ENCODE measurements at places on chromosomes 1 and 21. TPM values are rescaled to one million over a fixed set of nuclear protein-coding genes. Genes with fewer than 3 reads are reported as not detected.
A peak's percentile ranks its signal among the peaks of the same experiment; 100 is the strongest.

- peak overlapping the region; percentile 98 for H3K27ac ChIP-seq
- H3K4me1 ChIP-seq: peaks cover 80% of the 10 kb centered on the region
- no peaks in the 10 kb centered on the region for H3K27me3 ChIP-seq
Observed at GRCh38 chr1:85321237-85321964, 45.0 kb upstream of the BCL10 start.

AMY2A gene
- total RNA-seq: not detected

ZNF593OS gene
- total RNA-seq: not detected

- H3K36me3 ChIP-seq: no peaks in the 10 kb centered on the region
- no peak overlapping the region for H3K27ac ChIP-seq
- H3K27me3 ChIP-seq: no peaks in the 10 kb centered on the region
- no peak for DNase-seq
Observed at GRCh38 chr1:164704954-164705353, 146.0 kb downstream of the PBX1 start.

EPHA8 gene
- not detected for total RNA-seq

FCGR1A gene
- not detected for total RNA-seq

GRCh38 chr1:145717833-145718232 lies 1.5 kb upstream of the CD160 start:
- H3K27me3 ChIP-seq: no peaks in the 10 kb centered on the region
- H3K27ac ChIP-seq: no peak overlapping the region

IGFN1 gene
- total RNA-seq: under 0.01 TPM

CLCA2 gene
- total RNA-seq: 5.3 TPM

GRCh38 chr1:6476483-6476882 lies 10.5 kb upstream of the TNFRSF25 start:
- no peaks in the 10 kb centered on the region for H3K27me3 ChIP-seq
- no peaks in the 10 kb centered on the region for H3K36me3 ChIP-seq
- H3K4me1 ChIP-seq: no peaks in the 10 kb centered on the region
- no peak for DNase-seq
- H3K27ac ChIP-seq: no peak overlapping the region
- no peak overlapping the region for H3K4me3 ChIP-seq

GRCh38 chr1:46396441-46397398 lies 2.6 kb downstream of the FAAH start:
- H3K27me3 ChIP-seq: peaks cover 32% of the 10 kb centered on the region
- H3K36me3 ChIP-seq: no peaks in the 10 kb centered on the region
- no peak overlapping the region for H3K4me3 ChIP-seq
- no peak overlapping the region for H3K27ac ChIP-seq
- peak; percentile 37 for DNase-seq
- H3K4me1 ChIP-seq: peaks cover 3% of the 10 kb centered on the region

DNA sequence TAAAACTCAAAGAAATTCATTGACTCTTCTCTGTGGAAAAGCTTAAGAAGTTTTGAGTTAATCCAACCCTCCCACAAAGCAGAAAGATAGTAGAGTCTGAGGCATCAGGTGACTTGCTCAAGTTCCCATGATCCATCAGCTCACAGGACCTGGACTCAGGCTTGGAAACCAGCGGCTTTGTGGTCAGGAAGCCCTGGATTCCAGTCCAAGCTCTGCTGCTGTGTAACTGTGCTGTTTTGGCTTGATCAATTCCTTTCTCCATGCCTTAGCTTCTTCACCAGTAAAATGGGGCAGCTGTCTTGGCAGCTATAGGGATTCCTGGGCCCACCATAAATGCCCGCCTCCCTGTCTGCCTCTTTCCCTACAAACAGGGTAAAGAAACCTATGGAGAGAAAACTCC lies 180.2 kb downstream of the HIVEP3 start:
- H3K27me3 ChIP-seq: no peaks in the 10 kb centered on the region
- peaks cover 40% of the 10 kb centered on the region for H3K4me1 ChIP-seq
- H3K4me3 ChIP-seq: peak overlapping the region; percentile 53
- H3K36me3 ChIP-seq: no peaks in the 10 kb centered on the region
- no peak for DNase-seq
- H3K27ac ChIP-seq: peak overlapping the region; percentile 78

Data from osteoblast (primary cell).